Right lobe of liver (tissue), 6 donors: ENCODE measurements at places on chromosomes 16 and 17.

- H3K27me3 ChIP-seq: no peaks in the 10 kb centered on the region
- DNase-seq: no peak
- H3K36me3 ChIP-seq: no peaks in the 10 kb centered on the region
- no peak overlapping the region for H3K27ac ChIP-seq
- no peak overlapping the region for H3K4me3 ChIP-seq
Observed at GRCh38 chr16:600781-601180, 10.9 kb downstream of the RAB40C start.

DNA sequence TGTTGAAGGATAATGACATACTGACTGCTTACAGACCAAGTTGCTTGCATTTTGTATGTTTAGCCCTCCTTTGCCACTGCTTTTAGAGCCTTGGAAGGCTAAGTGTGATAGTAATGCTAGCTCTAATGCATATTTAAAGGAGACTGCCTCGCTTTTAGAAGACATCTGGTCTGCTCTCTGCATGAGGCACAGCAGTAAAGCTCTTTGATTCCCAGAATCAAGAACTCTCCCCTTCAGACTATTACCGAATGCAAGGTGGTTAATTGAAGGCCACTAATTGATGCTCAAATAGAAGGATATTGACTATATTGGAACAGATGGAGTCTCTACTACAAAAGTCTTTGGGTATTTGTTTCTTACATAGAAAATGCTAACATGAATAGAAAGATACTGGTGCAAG, 19.1 kb downstream of the CAPNS2 start:
- H3K36me3 ChIP-seq: no peaks in the 10 kb centered on the region
- no peak for DNase-seq
- H3K4me1 ChIP-seq: no peaks in the 10 kb centered on the region
- no peak overlapping the region for H3K4me3 ChIP-seq
- H3K27ac ChIP-seq: no peak overlapping the region
- no peaks in the 10 kb centered on the region for H3K27me3 ChIP-seq

GRCh38 chr17:52482271-52482670, 323.8 kb upstream of the CA10 start:
- no peaks in the 10 kb centered on the region for H3K36me3 ChIP-seq
- no peaks in the 10 kb centered on the region for H3K4me1 ChIP-seq
- H3K4me3 ChIP-seq: no peak overlapping the region
- H3K27ac ChIP-seq: no peak overlapping the region
- no peak for DNase-seq
- no peaks in the 10 kb centered on the region for H3K27me3 ChIP-seq

DNA sequence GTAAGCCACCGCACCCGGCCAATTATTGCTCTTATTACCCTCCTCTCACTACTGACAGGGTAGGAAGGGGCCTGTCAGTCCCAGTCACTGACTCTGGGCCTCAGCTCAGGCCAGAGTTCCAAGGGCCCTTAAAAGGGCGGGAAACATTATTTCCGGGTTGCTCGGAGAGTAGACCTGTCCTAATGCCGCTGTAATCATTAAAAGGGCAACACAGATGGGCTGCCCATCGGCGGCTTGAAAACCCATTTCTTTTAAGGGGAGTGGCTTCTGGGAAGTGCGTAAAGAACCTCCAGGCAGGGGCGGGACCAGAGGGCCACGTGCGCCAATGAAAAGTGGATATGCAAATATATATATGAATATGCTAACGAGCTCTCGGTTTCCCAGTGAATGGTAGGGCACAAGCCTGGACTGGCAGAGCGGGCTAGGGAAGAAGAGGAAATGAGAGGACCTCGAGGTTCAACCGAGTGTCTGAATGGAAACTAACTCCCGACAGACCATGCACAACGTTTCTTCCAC, 26.6 kb downstream of the PIPOX start:
- DNase-seq: no peak
- no peaks in the 10 kb centered on the region for H3K4me1 ChIP-seq
- no peaks in the 10 kb centered on the region for H3K27me3 ChIP-seq
- no peak overlapping the region for H3K4me3 ChIP-seq

GRCh38 chr16:50275428-50276325, 9.3 kb downstream of the ADCY7 start:
- no peaks in the 10 kb centered on the region for H3K4me1 ChIP-seq
- no peaks in the 10 kb centered on the region for H3K36me3 ChIP-seq
- H3K27ac ChIP-seq: no peak overlapping the region
- no peak overlapping the region for H3K4me3 ChIP-seq

DNA sequence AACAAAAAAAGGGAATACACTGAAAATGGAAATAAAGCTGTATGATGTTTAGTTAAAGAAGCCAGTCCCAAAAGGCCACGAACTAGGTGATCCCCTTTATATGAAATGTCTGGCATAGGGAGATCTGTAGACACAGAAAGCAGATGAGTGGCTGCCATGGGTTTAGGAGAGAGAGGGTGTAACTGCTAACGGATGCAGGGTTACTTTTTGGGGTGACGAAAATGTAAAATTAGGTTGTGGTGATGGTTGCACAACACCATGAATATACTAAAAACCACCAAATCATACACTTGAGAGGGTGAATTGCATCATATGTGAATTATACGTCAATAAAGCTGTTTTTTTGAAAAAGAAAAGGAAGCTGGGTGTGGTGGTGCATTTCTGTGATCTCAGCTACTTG, 99.6 kb downstream of the ADCY9 start:
- no peak overlapping the region for H3K27ac ChIP-seq
- no peaks in the 10 kb centered on the region for H3K36me3 ChIP-seq
- H3K27me3 ChIP-seq: no peaks in the 10 kb centered on the region
- DNase-seq: no peak

GRCh38 chr16:11129378-11129781, 126.6 kb downstream of the SOCS1 start:
- no peak overlapping the region for H3K4me3 ChIP-seq
- no peaks in the 10 kb centered on the region for H3K36me3 ChIP-seq
- no peak for DNase-seq
- H3K27me3 ChIP-seq: no peaks in the 10 kb centered on the region
- peaks cover 37% of the 10 kb centered on the region for H3K4me1 ChIP-seq
- no peak overlapping the region for H3K27ac ChIP-seq

DNA sequence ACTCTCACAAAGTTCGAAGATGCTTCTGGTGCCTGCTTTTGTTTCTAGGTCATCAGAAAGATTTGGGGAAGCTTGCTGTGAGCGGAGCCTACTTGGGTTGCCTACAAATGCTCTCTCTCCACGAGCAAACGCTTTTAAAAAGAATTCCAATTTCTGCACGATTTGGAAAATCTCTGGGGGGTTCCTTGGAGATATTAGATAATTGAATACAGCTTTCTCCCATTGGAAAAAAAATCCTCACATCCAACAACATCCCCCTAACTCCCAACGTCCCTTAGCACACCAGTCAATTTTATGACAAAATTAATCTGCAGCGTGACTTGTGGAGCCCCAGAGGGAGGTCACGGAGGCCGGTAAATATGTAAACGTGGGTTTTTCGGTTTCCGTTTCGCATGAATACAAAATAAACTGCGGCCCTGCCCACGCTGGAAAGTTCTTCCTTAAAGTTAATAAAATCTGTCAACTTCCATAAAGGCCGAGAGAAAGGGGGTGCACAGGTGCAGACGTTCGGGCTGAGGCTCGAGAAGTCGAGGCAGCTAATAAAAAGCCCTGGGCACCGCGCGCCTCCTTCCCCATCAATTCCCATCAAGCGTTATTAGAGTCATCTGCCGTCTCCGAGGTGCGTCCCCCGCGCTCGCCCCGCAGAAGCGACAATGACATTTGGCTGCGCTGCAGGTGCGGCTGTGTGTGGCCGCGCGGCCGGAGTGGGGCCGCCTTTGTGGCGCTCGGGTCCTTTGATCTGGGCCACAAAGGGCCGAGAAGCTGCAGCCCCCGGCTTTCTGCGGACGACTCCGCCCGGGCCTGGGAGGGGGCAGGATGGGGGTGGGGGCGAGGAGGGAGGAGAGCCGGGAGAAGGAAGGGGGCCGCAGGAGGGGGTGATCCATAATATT, 37.6 kb downstream of the SALL1 start:
- DNase-seq: no peak
- no peaks in the 10 kb centered on the region for H3K36me3 ChIP-seq
- no peak overlapping the region for H3K4me3 ChIP-seq
- peaks cover 74% of the 10 kb centered on the region for H3K4me1 ChIP-seq

DNA sequence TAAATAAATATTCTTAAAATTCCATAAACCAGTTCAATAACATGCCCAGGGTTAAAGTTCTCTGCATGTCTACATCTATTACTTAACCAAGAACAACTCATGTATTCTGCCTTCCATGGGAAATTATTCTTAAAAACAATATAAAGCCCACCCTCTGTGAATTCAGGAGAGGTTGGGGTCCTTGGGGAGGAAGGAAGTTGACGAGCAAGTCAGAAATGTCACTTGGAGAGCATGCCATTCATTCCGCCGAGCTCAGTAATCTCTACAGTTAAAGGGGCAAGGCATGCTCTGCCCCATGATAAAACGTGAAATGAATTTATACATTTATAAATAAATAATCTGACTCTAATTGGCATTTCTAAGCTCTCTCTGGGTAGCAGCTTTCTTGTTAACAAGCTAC, 405.1 kb downstream of the TOX3 start:
- H3K27me3 ChIP-seq: no peaks in the 10 kb centered on the region
- H3K36me3 ChIP-seq: no peaks in the 10 kb centered on the region
- H3K27ac ChIP-seq: no peak overlapping the region
- no peaks in the 10 kb centered on the region for H3K4me1 ChIP-seq
- H3K4me3 ChIP-seq: no peak overlapping the region
- DNase-seq: no peak

GRCh38 chr17:42270596-42270995, 5.6 kb downstream of the STAT5B start:
- no peaks in the 10 kb centered on the region for H3K27me3 ChIP-seq
- H3K4me3 ChIP-seq: no peak overlapping the region
- H3K27ac ChIP-seq: no peak overlapping the region

DNA sequence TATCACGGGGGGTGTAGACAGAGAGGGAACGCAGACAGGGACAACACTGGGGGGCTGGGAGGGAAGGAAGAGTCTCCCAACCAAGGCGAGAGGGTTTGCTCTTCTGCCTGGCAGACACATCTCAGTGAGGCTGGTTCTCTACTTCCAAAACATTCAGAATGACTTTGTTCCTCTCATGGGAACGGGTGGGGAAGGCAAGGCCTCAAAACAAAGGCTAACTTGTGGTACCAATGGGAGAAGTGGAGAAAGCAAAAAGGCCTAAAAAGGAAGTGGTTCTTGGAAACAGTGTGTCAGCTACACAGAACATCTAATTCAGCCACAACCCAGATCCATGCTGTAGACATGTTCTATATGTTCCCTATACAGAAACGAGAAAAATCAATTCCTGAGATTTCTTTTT, 7.5 kb downstream of the FLOT2 start:
- H3K36me3 ChIP-seq: peaks cover 10% of the 10 kb centered on the region
- no peak for DNase-seq
- H3K4me3 ChIP-seq: no peak overlapping the region
- peaks cover 19% of the 10 kb centered on the region for H3K4me1 ChIP-seq
- no peaks in the 10 kb centered on the region for H3K27me3 ChIP-seq
